ENCODE measurements at places on chromosomes 1 and 21. TPM values are rescaled to one million over a fixed set of nuclear protein-coding genes. Genes with fewer than 3 reads are reported as not detected.

The KLF17 gene
- not detected for polyA plus RNA-seq

The OR2T34 gene
- not detected for polyA plus RNA-seq

The PLA2G2F gene
- not detected for polyA plus RNA-seq

- H3K27ac ChIP-seq: peak overlapping the region; percentile 100
- peak overlapping the region; percentile 31 for H3K4me3 ChIP-seq
- peaks cover 78% of the 10 kb centered on the region for H3K4me1 ChIP-seq
- no peak for DNase-seq
- no peaks in the 10 kb centered on the region for H3K36me3 ChIP-seq
These were observed 235.2 kb upstream of the IRF2BP2 start for GRCh38 chr1:234845097-234845660.

DNA sequence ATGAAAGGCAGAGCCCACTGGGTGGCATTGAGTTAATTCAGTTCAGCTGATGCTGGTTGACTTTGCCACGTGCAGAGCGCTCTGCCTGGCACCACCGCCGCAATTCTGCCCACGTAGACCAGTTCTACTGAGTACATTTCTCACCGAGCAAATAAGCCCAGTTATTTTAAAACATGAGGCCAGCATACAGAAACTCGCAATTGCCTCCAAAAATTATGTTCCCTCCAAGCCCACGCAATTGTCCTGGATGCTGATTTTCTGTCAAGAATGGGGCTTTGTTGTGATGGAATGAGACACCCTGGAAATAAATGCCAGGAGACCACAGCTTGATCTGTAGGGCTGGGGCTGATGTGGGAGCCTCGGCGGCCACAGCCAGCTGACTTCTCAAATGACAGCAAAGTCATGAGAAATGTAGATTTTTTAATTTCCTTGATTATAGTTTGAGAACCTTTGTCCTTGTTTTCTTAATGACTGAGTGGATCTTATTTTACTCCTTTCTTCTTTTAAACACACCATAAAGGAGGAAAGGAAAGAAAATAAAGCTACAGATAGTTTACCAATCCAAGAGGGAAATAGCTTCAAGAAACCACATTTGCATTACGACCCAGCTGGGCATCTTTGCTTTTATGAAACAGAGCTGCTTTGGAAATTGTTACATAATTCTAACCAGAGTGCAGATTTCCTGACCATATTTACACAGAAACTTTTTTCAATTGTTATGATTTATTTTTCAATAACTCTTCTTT lies 11.6 kb upstream of the PARP1 start:
- H3K4me1 ChIP-seq: no peaks in the 10 kb centered on the region
- no peak overlapping the region for H3K4me3 ChIP-seq
- no peak for DNase-seq
- H3K36me3 ChIP-seq: no peaks in the 10 kb centered on the region
- H3K27me3 ChIP-seq: no peaks in the 10 kb centered on the region

DNA sequence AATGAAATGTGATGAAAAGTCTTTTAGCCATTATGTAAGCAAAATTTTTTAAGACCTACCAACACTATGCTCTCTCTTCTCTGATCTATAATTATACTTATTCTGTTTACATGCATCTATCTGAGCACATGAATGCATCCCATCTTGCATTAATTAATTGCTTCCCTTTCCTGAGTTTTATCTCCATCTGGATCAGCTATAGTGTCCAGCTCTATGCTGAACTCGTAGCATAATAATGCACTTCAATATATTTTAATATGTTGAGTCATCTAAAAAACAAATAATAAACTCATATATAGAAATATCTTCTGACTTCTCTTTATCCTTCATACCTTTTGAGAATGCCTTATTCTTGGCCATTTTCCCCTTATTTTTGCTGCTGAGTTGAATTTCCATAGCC lies 1097.8 kb downstream of the TTLL7 start:
- no peak overlapping the region for H3K4me3 ChIP-seq
- H3K27ac ChIP-seq: no peak overlapping the region
- H3K4me1 ChIP-seq: no peaks in the 10 kb centered on the region

DNA sequence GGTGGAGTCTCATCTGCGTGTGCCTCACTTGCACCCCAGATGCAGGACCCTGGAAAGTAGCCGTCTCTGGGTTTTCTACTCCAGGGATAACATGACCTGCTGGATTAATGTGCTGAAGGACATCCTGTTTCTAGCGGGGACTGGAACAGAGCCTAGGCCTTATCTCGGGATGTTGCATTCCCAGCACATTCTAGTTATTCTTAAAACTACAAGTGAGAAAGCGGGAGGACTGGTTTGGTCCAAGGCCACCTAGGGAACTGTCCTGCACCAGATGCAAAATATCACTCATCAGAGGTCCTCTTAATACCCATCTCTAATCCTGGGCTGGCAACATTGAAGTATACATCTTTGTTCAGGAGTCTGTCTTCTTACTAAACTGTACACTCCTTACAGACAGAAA lies 179.9 kb downstream of the ZC3H11B start:
- no peak for DNase-seq
- no peak overlapping the region for H3K4me3 ChIP-seq
- H3K36me3 ChIP-seq: no peaks in the 10 kb centered on the region
- H3K4me1 ChIP-seq: no peaks in the 10 kb centered on the region
- H3K27ac ChIP-seq: no peak overlapping the region
- no peaks in the 10 kb centered on the region for H3K27me3 ChIP-seq

GRCh38 chr1:202710070-202711045 lies at the start of gene SYT2:
Gene SYT2 (minus strand): TSS chr1:202710454. CDS start chr1:202605772, 104,682 bp downstream.
- H3K4me3 ChIP-seq: no peak within 1 kb of the TSS
- H3K27ac ChIP-seq: no peak within 1 kb of the TSS
- peaks cover 73% of the 10 kb centered on the region for H3K27me3 ChIP-seq

DNA sequence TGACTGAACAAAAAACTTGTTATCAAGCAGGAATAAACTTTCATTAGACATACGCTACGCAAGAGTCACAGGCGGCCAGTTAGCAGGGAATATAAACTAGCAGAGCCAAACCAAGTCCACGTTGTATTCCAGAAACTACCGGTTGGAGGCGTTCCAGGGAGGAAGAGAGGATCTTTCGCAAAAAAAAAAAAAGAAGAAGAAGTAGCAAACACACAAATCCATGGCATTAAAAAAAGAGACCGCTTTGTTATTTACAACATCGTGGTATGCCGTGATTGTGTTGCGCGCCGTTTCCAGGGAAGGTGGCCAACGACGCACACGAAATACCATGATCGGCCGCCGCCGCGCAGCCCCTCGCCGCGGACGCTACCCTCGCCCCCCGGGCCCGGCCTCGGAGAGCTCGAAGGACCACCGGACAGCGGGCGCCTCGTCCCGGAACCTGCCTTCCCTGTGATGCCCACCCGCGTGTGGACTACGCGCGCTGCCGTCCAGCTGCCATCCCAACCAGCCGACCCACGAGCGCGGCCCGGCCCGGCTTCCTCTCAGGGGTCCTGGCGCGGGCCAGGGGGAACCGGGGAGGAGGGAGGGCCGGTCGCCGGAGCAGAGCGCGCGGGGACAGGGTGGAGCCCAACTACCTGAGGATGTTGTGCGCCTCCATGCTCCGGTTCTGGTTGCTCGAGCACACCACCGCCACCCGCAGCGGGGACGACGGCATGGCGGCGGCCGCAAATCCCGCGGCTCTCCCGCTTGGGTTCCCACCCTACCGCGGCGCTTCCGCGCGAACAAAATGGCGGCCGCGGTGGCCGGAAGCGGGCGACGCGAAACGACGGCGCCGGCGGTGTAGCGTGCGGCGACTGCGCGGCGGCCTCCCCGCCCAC lies 581 bp downstream of the SSU72 start:
- peak overlapping the region; percentile 91 for H3K4me3 ChIP-seq
- peaks cover 22% of the 10 kb centered on the region for H3K4me1 ChIP-seq
- peaks cover 18% of the 10 kb centered on the region for H3K36me3 ChIP-seq
- DNase-seq: peak; percentile 68
- H3K27me3 ChIP-seq: peaks cover 5% of the 10 kb centered on the region
- peak overlapping the region; percentile 97 for H3K27ac ChIP-seq

DNA sequence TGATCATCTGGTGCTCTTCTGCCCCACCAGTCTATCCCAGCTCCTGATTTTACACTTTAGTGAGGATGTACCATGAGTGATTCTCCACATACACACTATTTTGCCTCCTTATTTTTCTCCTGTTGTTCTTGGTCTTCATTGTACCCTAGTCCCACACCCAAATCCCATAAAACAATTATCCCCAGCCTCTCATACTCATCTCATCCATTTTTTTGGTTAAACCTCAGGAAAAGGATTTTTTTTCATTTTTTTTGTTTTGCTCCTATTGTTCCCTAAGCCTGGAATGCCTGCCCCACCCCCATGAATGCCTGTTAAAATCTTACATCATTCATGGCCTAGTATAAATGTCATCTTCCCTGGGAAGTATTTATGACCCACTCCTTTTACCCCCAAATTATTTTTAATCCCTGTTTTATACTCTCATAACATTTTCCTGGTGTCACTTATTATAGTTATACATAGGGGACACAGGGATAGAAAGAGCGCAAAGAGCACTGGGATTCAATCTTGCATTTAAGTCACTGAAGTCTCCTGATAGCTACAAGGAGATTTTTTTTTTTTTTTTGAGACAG lies 4.9 kb upstream of the LINGO4 start:
- no peak overlapping the region for H3K4me3 ChIP-seq
- H3K36me3 ChIP-seq: no peaks in the 10 kb centered on the region
- no peaks in the 10 kb centered on the region for H3K27me3 ChIP-seq
- no peak for DNase-seq

GRCh38 chr1:232621050-232621449 lies 8.9 kb downstream of the SIPA1L2 start:
- peak overlapping the region; percentile 79 for H3K27ac ChIP-seq
- H3K4me3 ChIP-seq: no peak overlapping the region
- H3K4me1 ChIP-seq: peaks cover 63% of the 10 kb centered on the region
- H3K36me3 ChIP-seq: no peaks in the 10 kb centered on the region
- peak; percentile 67 for DNase-seq

GRCh38 chr1:154441241-154441888 lies 36.2 kb downstream of the IL6R start:
- no peak overlapping the region for H3K4me3 ChIP-seq
- peaks cover 81% of the 10 kb centered on the region for H3K36me3 ChIP-seq
- peak overlapping the region; percentile 90 for H3K27ac ChIP-seq
- DNase-seq: no peak

- no peak overlapping the region for H3K27ac ChIP-seq
- H3K4me3 ChIP-seq: no peak overlapping the region
- H3K4me1 ChIP-seq: no peaks in the 10 kb centered on the region
- H3K27me3 ChIP-seq: no peaks in the 10 kb centered on the region
These were observed 322.4 kb upstream of the SGIP1 start for GRCh38 chr1:66211521-66211920.

GRCh38 chr1:226491093-226491850 lies 57.3 kb upstream of the STUM start:
- no peaks in the 10 kb centered on the region for H3K4me1 ChIP-seq
- DNase-seq: no peak
- H3K4me3 ChIP-seq: no peak overlapping the region
- no peaks in the 10 kb centered on the region for H3K27me3 ChIP-seq
- H3K36me3 ChIP-seq: no peaks in the 10 kb centered on the region

DNA sequence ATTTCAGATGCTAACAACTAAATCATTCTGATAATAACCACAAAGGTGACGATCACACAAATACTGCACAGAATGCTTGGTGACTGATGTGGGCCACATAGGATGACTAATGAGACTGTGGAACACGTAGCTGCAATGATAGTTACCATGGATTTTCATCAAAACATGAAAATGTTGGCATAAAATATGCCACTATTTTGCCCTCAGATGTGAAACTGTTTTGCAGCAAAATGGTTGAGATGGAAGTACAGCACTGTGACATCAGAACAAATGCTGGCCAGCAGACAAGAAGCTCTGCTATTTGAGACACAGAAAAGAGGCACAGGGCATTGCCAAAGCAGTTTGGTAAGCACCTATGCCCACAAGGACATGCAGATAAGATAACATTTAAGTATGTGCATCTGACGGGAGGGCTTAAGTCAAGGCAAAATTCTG lies 83.8 kb downstream of the NIBAN1 start:
- no peaks in the 10 kb centered on the region for H3K27me3 ChIP-seq
- H3K27ac ChIP-seq: no peak overlapping the region
- H3K36me3 ChIP-seq: peaks cover 71% of the 10 kb centered on the region
- DNase-seq: no peak

DNA sequence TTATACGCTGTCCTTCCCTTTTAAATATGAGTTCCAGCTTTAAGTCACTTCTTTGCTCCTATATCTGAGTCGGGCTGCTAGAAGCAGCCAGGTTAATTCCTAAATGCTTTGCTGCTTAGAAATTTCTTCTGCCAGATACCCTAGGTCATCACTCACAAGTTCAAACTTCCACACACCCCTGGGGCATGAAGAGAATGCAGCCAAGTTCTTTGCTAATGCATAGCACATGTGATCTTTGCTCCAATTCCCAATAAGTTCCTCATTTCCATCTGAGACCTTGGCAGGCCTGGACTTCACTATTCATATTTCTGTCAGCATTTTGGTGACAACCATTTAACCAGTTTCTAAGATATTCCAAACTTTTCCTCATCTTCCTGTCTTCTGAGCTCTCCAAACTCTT lies 14.5 kb upstream of the APP start:
- no peaks in the 10 kb centered on the region for H3K27me3 ChIP-seq
- DNase-seq: no peak
- no peak overlapping the region for H3K27ac ChIP-seq
- H3K4me1 ChIP-seq: no peaks in the 10 kb centered on the region

GRCh38 chr1:225820522-225821120 lies 10.7 kb downstream of the EPHX1 start:
- no peaks in the 10 kb centered on the region for H3K27me3 ChIP-seq
- H3K4me3 ChIP-seq: no peak overlapping the region
- H3K4me1 ChIP-seq: peaks cover 8% of the 10 kb centered on the region
- no peak overlapping the region for H3K27ac ChIP-seq

GRCh38 chr1:155236451-155236850 lies 18.8 kb downstream of the ENTREP3 start:
- no peak overlapping the region for H3K4me3 ChIP-seq
- H3K4me1 ChIP-seq: peaks cover 12% of the 10 kb centered on the region
- H3K36me3 ChIP-seq: peaks cover 47% of the 10 kb centered on the region
- H3K27ac ChIP-seq: peak overlapping the region; percentile 37
- no peak for DNase-seq

Measured in CD14-positive monocyte (primary cell).